Stimulated activated CD8-positive, alpha-beta memory T cell treated with anti-CD3 and anti-CD28 coated beads, Interleukin-12 subunit alpha, Interleukin-12 subunit beta, amount 100 ng/mL, for 4 hours (primary cell): ENCODE measurements at places on chromosomes 7 and 10.

GRCh38 chr7:77254915-77255314, 55.3 kb upstream of the FGL2 start:
- no peak for DNase-seq

- no peak for DNase-seq
These were observed 139.9 kb downstream of the KCNMA1 start for GRCh38 chr10:77497748-77498147.

- no peak for DNase-seq
These were observed 24.2 kb upstream of the UNC5B start for GRCh38 chr10:71188201-71188600.

DNA sequence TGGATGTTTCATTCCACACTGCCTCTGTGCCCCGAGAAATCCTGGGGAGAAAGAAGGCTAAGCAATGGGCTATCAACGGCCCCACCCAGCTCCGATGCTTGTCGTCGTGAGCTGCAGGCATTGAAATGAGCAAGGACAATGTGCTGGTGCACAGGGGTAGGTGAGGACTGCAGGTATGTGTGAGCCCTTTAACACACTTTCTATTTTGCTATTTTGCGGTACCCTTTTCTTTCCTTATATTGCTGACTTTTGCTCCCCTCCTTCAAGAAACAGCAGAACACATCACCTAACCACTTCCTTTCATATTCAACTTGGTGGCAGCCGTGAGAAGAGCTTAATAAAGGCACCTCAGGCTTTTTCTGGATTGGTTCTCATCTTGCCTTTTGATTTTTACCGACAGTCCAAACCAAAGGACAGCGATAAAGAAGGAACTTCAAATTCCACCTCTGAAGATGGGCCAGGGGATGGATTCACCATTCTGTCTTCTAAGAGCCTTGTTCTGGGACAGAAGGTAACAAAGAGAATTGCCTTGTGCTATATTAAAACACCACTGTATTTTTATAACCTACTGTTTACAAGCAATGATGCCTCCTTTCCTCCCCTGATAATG, 39.2 kb downstream of the AIFM2 start:
- DNase-seq, result no peak

- DNase-seq, result no peak
These were observed 15.9 kb upstream of the ACBD5 start for GRCh38 chr10:27256299-27257189.
